ENCODE measurements at places on chromosomes 3 and 15.
A peak's percentile ranks its signal among the peaks of the same experiment; 100 is the strongest.

- DNase-seq, result no peak
These were observed 217.5 kb downstream of the CHL1 start for GRCh38 chr3:414063-414462.

DNA sequence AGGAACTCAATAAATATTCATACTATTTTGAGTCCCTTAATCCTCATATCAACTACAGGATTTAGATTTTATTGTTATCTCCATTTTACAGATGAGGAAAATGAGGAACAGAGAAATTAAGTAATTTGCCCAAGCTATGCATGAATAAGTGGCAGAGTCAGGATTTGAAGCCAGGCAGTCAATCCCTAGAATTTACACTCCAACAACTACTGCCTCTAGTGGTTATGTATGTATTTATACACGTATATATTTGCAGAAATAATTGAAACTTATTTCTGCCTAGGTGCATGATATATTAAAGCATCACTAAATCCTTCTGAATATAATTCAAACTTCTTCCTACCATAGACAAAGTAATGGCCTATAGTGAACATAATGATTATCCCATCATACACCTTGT is 137.4 kb downstream of the SERPINI1 start:
- DNase-seq, result no peak

DNA sequence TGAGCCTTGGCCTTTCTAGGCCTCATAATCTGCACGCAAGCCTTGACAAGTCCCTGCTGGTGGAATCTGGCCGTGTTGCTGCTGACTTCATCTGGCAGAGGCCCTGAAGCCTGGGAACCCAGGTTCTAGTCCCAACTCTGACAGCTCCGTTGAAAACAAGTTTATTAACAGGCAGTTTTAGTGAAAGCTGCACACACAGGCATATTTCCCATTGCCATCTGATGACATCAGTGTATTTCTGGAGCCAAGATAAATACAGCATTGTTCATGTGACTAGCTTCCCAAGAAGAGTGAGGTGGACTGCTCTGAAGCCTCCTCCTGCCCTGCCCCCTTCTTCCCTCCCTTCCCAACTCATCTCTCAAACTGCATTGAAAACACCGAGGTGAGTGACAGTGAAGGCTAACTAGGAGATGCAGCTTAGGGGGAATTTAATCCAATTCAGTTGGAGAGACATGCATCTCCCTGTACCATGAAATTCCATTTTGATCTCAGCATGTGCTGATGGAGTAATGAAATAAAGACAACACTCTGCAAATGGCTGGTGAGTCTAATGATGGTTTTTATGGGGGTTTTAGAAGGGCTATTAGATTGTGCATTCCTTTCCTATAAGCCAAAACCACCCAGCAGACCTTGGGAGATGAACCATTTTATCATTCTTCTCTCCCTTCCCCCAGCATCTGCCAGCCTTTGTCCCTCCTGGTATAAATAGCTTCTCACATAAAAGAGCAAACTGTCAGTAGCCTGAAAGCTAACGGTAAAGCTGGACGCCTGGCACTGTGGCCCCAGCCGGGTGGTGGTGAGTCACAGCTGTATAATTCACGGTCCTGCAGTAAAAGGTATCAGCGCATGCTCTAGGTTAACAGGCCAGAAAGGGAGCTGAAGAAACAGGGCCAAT is 38.0 kb downstream of the PRICKLE2 start:
- peak; percentile 25 for DNase-seq

- no peak for DNase-seq
These were observed 127.4 kb upstream of the FEZF2 start for GRCh38 chr3:62500556-62501288.

DNA sequence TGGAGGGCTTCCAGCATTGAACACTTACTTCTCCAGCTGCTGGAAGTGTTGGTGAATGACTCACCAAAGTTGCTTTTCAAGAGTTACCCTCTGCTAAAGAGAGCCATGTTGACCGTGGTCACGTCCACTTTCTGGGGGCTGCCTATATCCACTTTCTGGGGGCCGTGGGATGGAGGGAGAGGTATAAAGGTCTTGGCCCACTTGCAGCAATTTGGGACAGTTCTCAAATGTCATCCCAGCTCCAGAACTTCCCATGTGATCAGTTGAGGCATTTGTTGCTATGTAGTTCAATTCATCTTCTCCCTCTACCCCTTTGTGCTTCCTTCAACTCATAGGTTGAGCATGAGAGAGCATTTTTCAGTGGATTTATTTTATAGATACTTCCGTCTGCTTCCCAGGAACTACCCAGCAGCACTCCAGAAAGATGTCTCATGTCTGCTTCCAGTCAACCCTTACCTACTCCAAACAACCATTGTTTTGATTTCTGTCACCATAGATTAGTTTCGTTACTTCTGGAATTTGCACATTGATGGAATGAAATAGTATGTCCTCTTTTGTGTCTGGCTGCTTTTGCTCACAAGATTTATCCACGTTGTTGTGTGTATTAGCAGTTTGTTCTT is 130.6 kb downstream of the TCF12 start:
- DNase-seq, result no peak

DNA sequence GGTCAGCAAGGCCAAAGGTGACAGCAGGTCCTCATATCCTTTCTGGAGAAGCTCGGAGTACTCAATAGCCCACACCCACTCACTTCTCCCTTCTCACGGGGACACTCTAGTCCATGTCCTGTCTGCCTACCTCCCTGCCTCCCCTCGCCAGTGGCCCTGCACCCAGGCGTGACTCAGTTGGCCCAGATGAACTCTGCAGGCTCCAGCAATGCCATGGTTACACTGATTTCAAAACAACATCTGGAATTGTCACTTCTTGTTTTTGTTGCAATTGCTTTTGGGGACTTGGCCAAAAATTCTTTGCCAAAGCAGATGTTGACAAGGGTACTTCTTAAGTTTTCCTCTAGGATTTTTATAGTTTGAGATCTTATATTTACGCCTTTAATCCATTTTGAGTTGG is 13.0 kb downstream of the IL16 start:
- DNase-seq, result no peak

GRCh38 chr3:98534734-98535133 is 3.0 kb downstream of the GPR15 start:
- DNase-seq, result no peak

GRCh38 chr15:90106522-90107117 is 4.4 kb upstream of the IDH2 start:
- no peak for DNase-seq

DNA sequence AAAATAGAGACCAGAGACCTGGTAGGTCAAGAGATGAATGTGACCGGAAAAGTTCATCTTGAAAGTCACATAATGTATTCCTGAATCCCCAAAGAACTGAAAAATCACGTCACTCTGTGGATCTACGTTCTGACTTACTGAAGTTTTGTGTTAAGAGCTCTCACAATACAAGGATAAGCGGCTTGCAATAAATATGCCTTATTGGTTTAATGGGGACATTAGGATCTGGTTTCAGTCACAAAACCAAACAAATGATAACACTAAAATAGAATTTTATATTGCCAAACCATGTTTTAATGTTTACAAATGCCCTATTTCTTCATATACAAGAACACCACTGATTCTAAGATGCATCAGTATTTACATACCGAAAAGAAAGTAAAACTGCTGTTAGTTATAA is 164.2 kb downstream of the FMN1 start:
- DNase-seq, result no peak

DNA sequence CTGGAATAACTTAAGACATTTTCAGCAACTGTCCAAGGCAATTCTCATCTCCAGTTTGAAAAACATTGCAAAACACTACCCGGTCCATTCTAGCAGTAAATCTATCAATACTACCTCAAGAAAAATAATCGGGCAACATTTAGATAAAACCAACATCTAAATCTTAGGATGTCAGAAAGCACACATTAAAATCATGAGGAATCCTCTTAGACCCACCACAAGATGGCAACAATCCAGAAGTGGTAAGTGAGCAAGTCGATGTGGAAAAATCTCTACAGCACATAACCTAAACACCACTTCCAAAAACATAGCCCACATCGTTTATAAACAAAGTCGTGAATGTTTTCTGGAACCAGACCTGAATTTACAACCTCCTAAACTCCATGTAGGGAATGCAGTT is 5.7 kb downstream of the PLCH1 start:
- DNase-seq, result no peak

DNA sequence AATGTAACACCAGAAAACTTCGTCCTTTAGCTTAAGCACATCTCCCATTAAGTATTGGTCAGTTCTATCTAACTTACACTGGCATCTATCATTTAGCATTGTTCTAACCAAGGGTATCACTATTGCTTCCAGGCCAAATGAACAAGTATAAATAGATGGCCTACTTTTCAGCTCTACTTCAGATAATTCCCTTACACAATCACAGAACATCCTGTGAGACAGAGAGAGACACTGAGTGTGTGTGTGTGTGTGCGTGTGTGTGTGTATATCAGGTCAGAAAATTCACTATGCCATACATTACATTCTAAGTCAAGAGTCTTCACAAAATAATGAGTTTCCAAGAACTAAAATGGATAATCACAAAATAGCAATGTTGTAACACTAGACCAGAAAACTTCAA is 39.1 kb downstream of the SCAPER start:
- DNase-seq, result no peak

- no peak for DNase-seq
These were observed 18.7 kb upstream of the SLCO2A1 start for GRCh38 chr3:134048278-134048996.

GRCh38 chr15:83866692-83867091 is 212.8 kb downstream of the ADAMTSL3 start:
- DNase-seq, result peak; percentile 2

DNA sequence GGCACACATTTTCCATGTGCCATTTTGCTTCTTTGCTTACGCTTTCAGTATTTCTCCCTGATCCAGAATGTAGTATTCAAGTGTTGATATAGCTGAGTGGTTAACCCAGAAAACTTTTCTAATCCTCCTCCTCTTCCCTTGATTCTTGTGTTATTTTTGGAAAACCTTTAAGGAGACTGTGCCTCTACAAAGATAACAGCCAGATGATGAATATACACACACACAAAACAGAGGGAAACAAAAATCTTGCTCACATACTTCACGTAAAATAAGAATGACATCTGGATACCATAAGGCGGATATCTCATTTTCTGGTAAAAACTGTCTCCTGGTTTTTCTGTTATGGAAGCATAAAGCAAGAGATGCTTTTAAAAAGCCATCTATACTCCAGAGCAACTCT is 295.8 kb upstream of the THBS1 start:
- no peak for DNase-seq

DNA sequence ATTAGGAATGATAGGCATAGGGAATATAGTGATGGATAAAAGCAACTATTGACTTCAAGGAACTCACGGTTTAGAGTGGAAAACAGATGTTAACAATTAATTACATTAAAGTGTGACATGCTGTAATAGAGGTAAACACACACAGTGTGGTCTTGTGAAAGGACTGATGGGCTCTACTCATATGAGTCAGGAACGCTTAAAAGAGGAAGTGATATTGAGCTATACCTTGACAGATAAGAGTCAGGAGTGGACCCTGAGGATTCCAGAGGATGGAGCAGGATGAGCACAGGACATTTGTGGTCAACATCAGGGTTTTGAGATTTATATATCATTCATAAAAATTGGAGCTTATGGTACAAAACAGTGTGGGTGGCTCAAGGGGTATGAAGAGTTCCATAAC is 11.0 kb downstream of the EXOG start:
- no peak for DNase-seq

DNA sequence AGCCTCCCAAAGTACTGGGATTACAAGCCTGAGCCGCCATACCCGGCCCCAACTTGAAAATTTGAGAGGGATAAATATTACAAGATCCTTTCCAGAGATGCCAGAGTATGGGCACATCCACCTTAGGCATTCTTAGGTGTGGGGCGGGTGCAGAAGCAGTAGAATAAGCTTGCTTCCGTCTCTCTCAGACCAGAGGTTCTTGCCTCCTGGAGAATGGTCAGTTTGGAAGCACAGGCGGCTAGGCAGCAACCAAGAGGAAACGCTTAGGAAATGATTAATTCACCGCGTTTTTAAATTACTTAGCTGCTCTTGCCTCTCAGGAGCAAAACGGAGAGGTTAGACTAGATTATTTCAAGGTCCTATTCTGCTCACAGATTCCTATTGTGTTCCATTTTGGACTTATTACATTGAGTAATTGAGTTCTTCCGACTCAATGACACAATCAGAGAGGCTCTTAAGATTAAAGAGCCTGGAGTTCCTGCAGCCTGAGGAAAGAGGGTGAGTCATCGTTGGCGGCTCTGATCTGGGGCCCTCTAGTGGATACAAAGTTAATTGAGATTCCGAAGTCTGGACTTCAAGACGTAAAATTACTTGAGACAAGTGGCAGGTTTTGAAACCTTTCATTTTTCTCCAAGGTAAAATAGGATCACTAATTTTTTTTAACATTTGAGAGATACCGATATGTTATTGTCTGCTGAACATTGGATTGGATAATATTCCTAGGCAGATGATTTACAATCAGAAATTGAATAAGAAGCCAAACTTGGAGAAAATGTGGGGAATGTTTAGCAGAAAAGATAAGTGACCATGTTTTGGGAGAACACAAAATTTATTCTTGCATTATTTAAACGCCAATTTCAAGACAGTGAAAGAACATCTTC is 5.8 kb upstream of the TOPAZ1 start:
- peak; percentile 72 for DNase-seq

DNA sequence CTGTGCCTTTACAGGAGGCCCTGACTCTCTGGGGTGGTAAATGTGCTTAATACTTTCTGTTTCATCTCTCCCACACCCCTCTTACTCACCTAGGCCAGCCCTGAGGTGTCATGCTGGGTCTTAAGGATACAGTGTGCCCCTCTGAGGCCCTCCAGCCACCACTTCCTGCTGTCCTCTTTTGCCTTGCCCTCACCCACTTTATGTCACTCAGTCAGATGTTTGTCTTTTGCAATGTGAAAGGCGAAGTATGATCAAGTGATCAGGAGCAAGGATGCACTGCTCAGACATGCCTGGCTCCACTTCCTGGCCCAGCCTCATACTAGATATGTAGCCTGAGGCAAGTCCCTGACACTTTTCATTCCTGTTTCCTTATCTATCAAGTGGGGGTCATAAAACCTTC is 339.0 kb upstream of the NR2E3 start:
- no peak for DNase-seq

- DNase-seq, result no peak
These were observed 136.5 kb upstream of the TSC22D2 start for GRCh38 chr3:150271591-150271960.

DNA sequence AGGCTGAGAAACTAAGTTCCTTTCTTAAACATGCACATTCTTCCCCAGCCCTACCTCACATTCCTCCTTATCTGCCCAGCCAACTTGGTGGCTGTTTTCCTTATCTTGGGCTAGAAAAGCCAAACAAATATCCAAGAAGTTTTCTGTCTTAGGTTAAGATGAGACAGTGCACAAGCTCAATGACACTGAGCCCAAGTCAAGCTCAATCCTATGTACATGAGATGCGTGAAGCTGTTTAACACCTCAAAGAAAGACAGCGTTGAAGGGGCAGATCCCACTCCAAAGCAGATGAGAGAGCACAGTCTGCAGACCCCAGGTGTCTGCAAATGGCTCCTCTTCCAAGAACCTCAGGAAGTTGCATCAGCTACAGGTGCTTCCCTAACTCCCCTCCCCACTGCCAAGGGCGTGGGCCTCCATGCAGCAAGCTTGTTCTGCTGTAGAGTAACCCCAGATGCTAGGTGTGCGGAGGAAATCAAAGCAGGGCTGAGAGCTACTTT is 16.6 kb downstream of the LRRC2 start:
- DNase-seq, result no peak
